CD4-positive, alpha-beta T cell treated with Interleukin-15 for 1 hour (primary cell): ENCODE measurements at places on chromosomes 2 and 18.

DNA sequence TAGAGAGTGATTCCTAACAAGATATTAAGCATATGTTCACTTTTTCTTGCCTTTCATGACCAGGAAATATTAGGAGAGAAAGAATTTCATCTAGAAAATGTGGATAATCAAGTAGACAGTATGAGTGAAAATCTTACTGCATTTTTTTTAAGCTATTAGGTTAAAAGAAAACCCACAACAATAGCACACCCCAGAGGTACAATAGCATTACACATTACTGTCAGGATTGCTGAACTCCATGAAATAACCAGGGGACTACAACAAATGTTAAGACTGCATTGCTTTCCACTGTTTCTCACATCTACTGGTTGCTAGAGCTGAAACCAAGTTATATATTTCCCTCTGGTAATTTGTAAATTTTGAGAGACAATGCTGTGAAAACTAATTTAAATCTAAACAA is 33.7 kb downstream of the KLF7 start:
- no peak for DNase-seq

DNA sequence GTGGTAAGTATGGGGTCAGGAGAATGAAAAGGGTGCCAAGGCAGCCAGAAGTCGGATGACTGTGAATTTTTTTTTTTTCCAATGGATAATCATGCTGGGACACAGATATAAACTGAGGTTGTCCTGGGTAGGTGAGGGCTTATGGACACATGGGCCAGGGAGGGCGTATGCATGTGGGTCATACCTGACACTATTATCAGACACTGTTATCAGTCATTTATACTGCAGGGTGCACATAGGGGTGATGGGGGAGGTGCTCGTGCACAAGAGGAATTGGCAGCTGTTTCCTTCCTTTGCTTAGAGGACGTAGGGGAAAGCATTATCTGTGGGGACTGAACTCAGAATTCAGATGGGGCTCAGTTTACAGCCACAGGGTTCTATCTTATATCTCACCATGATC is 10.1 kb downstream of the CTIF start:
- DNase-seq = no peak

DNA sequence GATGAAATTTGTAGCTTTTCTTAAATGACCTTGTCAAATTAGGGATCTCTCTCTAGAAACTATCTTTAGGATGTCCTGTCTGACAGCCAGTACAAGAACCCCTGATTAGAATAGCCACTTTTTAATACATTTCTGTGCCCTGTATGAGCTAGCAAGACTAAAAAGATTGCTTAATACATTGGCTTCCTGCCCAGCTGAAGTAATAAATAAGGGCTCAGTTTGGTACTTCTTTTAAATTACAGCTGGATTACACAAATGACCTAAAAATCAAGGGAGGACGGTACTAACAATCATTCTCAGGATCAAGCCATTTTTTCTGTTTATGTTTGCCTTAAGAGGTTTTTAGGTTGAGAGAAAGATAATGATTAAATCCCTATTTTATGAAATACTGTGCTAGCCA is 11.6 kb upstream of the OLA1 start:
- no peak for DNase-seq

DNA sequence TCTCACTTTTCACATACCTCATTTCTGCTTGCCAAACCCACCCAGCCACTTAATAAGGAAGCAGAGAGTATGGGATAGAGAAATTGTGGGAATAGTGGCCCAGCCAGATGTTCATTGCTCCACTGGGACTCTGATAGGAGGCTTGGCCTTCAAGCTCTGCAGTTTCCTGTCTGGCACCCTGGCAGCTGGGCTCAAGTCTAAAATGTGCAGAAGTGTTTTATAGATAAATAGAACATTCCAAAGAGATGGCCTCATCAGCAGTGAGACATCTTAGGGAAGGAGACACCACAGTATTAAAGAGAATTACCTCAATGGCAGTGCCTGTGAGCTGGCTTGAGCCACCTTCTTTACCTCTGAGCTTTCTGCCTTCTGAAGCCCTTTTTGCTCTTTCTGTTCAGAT is 24.7 kb downstream of the COPS7B start:
- no peak for DNase-seq

DNA sequence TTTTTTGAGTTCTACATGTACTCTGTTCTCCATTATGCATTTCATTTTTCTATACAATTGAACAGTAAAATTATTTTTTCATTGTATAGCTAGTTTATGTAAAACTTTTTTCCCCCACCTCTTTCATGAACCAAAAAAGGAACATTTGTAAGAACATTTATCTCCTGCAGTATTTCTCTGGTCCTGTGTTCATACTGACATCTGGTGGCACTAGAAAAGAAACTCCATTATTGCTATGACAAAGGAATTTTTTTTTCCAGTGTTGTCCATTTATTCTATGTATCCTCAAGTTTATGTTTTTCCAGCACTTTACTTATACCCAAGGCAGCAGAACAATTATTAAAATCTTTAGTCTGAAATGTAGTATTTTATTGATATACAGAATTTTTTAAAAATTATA is 27.4 kb upstream of the CHAC2 start:
- DNase-seq = no peak

GRCh38 chr2:239790721-239791120 is 234.4 kb downstream of the NDUFA10 start:
- DNase-seq = no peak

GRCh38 chr2:42071791-42072190 is 24.0 kb downstream of the PKDCC start:
- no peak for DNase-seq

DNA sequence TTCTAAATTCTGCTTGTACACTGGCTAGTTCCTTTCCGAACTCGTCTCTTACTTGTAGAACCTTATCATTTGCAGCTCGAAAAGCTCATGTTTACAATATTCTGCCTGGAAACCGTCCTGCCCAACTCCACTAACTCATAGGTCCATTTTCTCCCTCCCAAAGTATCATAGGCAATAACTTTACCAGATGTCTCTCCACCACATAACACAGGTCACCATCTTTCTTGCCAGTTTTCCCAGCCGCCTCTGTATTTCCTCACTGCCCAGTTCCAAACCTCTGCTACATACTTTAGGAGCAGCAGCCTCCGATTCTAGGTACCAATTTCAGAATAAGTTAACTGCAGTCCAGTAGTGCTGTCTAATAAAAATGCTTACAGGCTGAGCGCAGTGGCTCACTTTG is 259.5 kb downstream of the GLI2 start:
- DNase-seq = no peak

GRCh38 chr2:24828238-24828996 is 35.2 kb downstream of the CENPO start:
- no peak for DNase-seq

DNA sequence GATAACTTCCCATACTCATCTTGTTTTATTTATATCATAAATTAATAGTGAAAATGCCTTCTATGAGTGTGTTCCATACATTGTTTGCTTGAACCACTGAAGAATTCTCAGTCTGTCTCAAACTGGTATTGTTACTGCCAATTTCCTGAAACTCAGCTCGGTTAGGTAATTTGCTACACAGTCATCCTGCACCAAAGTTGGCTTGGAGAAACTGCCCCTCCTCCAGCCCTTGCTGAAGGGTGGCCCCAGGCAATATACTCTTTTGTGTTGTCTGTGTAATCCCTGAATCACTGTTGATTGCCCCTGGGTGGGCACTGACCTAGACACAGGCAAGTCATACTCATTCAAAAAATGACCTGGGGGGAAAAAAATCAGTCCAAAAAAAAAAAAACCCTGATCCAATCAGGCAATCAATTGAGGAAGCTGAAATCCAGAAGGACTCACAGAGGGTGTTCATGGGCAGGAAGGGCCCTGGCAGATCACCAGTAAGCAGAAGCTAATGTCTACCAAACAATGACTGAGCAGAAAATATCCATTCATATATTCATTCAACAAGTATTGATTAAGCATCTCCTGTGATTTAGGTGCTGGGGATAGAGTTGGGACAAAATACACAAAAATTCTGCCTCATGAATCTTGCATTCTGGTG is 3.8 kb upstream of the SESTD1 start:
- peak; percentile 26 for DNase-seq

- peak; percentile 33 for DNase-seq
Measured at GRCh38 chr18:13608791-13609532, 117.4 kb downstream of the FAM210A start.

DNA sequence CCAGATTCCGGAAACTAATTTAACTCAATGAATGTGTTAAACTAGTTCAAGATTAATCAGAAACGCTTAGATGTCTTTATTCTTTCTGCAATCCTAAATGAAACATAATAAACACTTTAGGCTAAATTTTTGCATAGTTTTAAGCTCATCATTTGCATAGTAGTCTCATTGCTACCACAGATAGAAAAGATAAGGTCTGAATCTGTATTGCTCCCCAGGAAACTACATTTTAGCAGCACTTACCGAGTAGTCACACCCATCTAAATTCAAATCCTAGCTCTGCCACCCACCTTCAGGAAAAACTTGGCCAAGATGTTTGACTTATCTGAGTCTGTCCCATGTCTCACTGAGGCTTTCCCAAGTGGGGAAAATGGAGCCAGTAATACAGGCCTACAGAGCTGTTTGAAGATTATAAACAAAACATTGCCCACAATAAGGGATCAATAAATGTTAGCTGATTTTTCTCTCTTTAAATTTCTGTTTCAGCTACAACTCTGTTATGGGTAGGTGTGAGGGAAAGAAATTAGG is 87.0 kb downstream of the GALNT3 start:
- DNase-seq = no peak

- DNase-seq = no peak
Measured at GRCh38 chr2:21890041-21890440, 766.3 kb downstream of the TDRD15 start.

DNA sequence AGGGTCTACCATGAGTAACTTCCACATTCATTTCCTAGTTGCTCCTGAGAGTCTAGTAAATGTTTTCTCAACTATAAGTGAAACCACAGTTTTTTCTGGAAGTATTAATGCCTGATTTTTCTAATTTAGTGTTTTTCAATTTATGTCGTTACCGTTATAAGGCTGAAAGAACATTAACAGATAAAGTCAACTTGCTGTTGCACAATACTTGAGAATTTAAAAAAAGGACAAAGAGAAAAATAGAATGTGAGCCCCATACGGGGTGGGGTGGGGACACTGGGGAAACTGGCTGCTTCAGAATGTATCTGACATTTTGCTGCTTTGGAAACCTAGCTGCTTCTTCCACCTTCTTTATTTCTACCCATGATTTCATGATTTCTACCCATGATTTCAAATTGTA is 26.2 kb downstream of the CNOT11 start:
- no peak for DNase-seq

GRCh38 chr2:63364866-63365265 is 223.4 kb downstream of the WDPCP start:
- DNase-seq = no peak
